ENCODE measurements at places on chromosomes 7 and 10.
A peak's percentile ranks its signal among the peaks of the same experiment; 100 is the strongest.

GRCh38 chr7:26190417-26190869 lies 10.1 kb downstream of the HNRNPA2B1 start:
- DNase-seq = no peak

DNA sequence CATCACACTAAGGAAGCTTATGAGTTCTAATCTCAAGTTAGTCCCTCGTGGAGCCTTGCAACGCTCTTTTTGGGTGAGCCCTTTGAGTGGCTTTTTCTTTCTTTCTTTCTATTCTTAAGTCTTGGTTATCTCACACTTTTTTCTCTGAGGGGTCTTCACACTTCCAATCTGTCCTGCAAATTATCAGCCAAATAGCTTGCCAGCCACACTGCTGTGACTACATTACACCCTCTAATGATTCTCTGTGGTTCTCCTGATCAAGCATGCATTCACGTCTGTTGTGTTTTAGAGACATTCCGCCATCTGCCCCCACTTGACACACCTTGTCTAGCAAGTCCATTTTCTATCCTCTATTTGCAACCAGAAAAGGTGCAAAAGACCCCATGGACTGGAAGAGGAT lies 340.2 kb downstream of the THSD7A start:
- DNase-seq = no peak

- no peak for DNase-seq
Observed at GRCh38 chr7:67566101-67566500, 569.5 kb downstream of the TYW1 start.

GRCh38 chr10:54402576-54402975 lies 398.5 kb downstream of the PCDH15 start:
- DNase-seq = peak; percentile 6

DNA sequence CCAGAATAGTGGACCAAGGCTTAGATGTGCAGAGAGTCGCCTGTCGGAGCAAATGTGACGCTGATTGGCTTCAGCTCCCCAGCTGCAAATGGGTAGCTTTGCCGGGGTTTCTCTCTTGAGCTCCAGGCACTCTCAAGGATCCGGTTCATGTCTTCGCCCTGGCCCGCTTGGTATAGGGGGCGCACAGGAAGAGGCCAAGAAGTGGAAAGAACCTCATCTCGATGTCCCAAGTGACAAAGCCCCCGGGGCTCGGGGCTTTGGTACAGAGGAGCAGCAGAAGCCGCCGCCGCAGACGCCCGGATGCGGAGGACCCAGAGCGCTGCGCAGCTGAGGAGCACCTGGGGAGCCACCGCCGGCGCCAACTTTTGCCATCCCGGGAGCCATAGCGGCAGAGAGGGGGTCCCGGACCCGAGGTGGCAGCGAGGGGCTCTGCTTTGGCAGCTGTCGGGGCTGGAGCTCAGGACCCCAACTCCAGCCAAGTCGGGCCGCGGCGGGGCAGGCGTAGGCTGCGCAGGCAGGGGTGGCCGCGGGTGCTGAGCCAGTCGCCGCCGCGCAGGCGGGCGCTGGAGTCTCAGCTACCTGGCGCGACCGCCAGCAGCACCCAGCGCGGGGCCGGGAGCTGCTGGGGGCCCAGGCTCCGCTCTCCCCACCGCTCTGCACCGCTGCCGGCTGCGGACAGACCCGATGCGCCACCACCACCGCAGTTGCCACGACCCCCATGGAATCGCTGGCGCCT lies 466.6 kb downstream of the XPNPEP1 start:
- no peak for DNase-seq

DNA sequence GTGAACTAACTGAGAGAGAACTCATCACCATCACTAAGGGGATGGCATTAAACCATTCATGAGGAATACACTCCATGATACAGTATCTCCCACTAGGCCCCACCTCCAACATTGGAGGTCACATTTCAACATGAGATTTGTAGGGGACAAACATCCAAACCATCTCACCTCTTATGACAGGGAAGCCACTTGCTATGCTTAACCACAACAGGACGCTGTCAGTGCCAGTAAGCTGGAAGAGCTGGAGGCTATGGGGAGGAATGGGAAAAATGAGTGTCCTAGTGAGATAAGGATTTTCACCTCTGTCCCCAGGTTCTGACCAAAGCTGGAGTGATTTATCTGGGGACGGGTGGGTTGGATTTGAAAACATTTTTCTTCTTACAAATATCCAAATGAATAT lies 17.6 kb downstream of the PLCE1 start:
- no peak for DNase-seq

- no peak for DNase-seq
Observed at GRCh38 chr7:10245406-10245805, 728.3 kb upstream of the PHF14 start.

DNA sequence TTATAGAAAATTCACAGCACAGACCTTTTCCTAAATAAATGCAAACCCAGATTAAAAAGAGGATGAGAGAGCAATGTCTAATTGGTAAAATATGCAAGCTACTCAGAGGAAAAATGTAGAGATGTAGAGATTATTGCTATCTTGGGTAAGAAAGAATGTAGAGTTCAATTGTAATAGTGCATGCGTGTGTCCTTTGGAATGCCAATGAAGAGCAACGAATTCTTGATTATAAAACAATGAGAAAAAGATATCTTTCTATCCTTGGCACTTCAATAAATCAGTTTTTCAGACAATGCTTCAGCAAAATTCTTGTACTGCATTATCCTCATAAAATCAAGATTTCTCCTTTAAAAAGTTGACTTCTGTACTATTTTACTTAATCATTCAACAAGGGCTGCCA lies 50.9 kb downstream of the SEMA3D start:
- no peak for DNase-seq

All from hematopoietic multipotent progenitor cell (in vitro differentiated cells).